ENCODE measurements at places on chromosomes 5 and 9.
A peak's percentile ranks its signal among the peaks of the same experiment; 100 is the strongest.

DNA sequence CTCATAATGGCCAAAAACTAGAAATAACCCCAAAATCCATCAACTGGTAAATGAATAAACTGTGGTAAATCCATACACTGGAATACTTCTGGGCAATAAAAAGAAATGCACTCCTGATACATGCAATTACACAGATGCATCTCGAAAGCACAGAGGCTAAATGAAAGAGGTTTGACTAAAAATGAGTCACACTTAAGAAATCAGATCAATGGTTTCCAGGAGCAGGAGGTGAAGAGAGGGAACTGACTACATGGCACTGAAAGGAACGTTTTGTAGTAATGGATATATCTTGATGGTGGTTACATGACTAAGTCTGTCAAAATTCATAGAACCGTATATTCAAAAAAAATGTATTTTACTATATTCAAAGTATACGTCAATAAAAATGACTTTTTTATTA, 42.4 kb downstream of the STRBP start:
- DNase-seq, result no peak

DNA sequence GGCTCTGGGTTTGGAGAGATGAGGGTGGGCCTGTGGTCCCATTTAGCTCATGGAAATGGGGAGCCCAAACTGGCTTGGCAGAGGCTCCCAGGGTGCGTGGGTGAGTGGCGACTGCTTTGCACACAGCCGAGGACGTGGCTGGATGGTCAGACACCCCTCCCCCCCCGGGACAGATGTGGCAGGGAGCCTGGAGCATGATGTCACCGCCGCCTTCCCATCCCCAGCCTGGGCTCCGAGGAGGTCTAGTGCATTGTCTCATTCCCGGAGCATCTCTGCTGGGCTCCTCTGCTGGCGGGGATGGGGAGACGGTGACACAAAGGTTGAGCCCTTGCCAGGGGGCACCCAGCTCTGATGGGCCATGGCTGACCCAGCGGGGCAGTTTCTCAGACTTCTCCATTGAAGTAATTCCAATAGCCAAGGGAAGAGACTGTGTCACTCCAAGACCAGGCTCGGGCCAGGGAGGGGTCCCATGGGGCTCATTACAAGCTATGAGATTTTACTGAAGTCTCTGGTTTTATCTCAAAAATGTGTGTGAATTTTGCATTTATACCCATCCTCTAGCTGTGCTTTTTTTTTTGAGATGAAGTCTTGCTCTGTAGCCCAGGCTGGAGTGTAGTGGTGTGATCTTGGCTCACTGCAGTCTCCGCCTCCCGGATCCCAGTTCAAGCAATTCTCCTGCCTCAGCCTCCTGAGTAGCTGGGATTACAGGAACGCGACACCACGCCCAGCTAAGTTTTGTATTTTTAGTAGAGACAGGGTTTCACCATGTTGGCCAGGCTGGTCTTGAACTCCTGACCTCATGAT, 36.1 kb downstream of the HMCN2 start:
- no peak for DNase-seq

DNA sequence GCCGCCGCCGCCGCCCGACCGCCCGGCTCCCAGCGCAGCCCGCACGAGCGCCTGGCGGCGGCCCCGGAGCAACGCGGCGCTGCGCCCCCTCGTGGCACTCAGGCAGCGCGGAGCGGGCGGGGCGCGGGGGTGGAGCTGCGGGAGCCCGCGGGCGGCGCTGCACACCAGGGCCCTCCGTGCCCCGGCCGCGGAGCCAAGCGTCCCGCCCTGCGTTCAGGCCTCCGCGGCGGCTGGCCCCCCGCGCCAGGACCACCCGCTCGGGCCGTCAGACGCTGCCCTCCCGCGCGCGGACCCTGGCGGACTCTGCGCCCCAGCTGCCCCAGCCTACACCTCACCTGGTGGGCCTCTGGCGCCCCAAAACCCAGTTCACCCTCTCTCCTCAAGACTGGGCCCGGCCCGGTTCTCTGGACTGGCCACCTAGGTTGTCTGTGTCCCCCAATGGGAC, at the start of gene RASGEF1C:
TSS of gene RASGEF1C (minus strand) at position 75 of the 445 bp plus-strand sequence. CDS start 71,159 bp downstream, outside the sequence.
- peak; percentile 12 for DNase-seq

DNA sequence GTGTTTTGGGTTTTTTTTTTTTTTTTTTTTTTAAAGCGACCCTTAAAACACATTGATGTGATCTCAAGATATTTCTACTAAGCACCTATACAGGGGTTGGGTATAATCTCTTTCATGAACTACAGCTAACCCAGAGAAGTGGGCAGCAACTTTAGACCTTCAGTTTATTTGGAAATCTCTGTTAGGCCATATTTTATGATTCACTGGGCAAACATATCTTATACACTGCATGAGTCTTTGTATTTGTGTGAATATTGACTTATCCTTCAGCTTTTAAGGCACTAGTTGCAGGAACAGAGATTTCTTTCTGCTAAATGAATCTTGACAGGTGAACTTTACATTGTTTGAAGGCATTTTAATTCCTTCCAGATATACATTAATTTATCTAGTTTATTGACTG, 194.4 kb downstream of the ARRDC3 start:
- no peak for DNase-seq

DNA sequence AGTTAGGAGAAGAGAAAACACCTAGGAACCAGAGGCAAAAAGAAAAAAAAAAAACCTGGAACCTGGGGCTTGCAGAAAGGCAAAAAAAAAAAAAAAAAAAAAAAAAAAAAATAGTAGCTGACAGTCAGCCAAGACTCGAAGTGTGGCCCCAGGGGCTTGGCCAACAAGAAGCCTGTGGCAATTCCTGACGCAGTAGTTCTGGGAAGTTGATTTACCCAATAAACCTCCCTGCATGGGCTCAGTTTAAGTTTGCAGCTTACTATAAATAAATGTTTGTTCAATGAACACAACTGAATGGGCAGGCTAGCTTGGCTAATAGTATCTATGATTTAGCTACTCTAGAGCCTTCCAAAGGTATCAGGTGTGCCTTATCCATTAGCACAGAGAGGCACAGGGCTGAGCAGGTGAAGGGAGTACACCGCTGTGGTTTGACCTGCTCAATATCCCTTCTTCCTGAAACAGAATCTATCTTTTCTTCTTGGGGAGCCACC, 21.3 kb upstream of the GLRX start:
- DNase-seq, result no peak

DNA sequence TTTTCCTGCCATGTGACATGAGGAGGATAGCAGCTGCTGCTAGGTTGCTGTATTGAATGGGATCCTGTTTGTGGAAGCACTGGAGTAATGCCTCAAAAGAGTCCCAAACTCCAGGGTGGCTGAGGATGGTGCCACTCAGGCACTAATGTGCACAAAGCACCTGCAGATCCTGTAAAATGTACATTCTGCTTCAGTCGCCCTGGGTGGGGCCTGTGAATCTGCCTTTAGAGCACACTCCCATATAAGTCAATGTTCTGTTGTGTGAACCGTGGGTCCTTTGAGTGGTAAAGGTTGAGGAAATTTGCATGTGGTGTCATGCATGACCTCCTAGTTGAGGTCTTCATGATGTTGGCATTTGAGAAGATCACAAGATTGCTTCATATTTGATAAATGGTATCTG, 31.6 kb upstream of the ANKRD18A start:
- no peak for DNase-seq

DNA sequence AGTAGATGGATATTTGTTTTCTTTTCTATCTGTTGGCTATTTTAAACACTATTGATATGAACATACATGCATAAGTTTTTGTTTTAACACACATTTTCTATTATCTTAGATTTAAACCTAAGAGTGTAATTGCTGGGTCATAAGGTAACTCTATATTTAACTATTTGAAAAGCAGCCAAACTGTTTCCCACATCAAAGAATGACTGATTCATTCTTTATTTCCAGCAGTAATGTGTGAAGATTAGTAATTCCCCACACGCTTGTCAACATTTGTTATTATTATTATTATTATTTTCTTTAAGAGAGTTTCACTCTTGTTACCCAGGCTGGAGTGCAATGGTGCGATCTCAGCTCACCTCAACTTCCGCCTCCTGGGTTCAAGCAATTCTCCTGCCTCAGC, 1495.8 kb downstream of the EFNA5 start:
- DNase-seq, result no peak

DNA sequence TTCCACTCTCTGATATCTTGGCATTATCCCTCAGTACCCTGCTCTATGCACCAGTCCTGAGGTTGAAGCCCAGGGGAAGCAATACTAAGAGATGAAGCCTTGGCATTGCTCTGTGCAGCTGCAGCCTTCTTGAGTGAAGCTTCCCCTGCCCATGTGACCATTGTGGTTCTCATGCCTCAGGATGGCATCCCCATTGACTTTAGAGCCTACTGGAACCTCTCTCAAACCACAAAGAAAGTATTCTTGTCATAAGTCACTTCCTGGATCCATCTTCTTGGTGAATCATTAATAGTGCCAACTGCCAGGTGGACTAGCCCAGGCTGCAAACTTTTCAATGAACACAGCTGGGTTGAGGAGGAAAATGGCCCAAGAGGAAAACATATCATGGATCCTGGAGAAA, 283.9 kb upstream of the RFX3 start:
- no peak for DNase-seq

- no peak for DNase-seq
These were observed 2.0 kb downstream of the MAML1 start for GRCh38 chr5:179734536-179735164.

All from stimulated activated CD8-positive, alpha-beta memory T cell treated with anti-CD3 and anti-CD28 coated beads, Interleukin-4, amount 100 ng/mL, for 4 hours (primary cell).